Transverse colon (tissue), 4 donors: ENCODE measurements at places on chromosomes 11 and 22. TPM values are rescaled to one million over a fixed set of nuclear protein-coding genes. Genes with fewer than 3 reads are reported as not detected.
A peak's percentile ranks its signal among the peaks of the same experiment; 100 is the strongest.

CLMP gene
- total RNA-seq, result 43.7 TPM

HEPHL1 gene
- not detected for total RNA-seq

C22orf42 gene
- total RNA-seq, result not detected

- DNase-seq, result no peak
Measured at GRCh38 chr11:80330264-80330663, 889.4 kb upstream of the TENM4 start.

- DNase-seq, result no peak
Measured at GRCh38 chr11:72005347-72006260, 6.9 kb downstream of the IL18BP start.

GRCh38 chr22:42939941-42940653, 74.9 kb downstream of the PACSIN2 start:
- peak; percentile 71 for DNase-seq

GRCh38 chr11:90465553-90465952, 242.7 kb upstream of the CHORDC1 start:
- DNase-seq, result no peak

USH1C gene
- 110 TPM for total RNA-seq

GRCh38 chr11:125871391-125872137, 15.9 kb upstream of the HYLS1 start:
- DNase-seq, result no peak

- DNase-seq, result no peak
Measured at GRCh38 chr11:77102246-77103210, at the start of gene OMP. TSS of gene OMP (plus strand) at chr11:77102840. CDS start at chr11:77102840, 0 bp downstream.

SERPING1 gene
- total RNA-seq, result 81.8 TPM

GRCh38 chr11:132298357-132298756, 927.9 kb downstream of the NTM start:
- no peak for DNase-seq

WNT11 gene
- total RNA-seq, result 5.9 TPM

DNA sequence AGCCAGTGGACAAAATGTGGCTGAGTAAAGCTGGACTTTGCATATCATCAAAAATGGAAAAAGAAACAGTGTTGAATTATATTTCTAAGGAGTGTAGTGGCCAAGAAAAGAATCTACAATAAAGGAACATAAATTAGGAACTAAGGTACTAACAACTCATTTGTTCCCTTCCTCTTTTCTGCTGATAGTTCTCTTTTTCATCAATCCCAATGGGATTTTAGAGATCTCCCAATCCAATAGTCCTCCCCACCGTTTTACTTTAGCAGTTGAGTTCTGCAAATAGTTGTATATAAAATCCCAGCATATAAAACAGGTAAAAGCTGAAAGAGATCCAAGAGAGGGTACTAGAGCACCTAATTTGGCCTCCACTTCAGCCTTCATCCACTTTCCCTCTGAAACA, 2.0 kb downstream of the PRCP start:
- DNase-seq, result no peak
